ENCODE measurements at places on chromosomes 3 and 15.

DNA sequence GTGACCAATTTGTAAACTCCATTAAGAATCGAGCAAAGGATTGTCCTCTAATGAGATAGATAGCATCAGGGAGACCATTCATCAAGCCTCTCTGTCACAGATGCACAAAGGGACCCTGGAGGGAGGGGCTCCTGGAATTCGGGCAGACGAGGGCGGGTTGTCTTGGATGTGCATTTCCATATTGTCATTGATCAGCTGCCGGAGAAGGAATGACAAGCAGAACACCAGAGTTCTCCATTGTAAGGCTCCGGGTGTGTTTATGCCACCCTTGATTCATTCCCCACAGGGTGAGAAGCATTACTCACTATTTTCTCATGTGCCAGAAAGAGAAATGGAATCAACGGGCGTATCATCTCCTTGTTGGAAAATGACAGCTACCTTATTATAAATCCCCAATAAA lies 167.5 kb downstream of the EBLN2 start:
- no peak for DNase-seq

- peak; percentile 26 for DNase-seq
Measured at GRCh38 chr3:50550079-50550736, 17.3 kb downstream of the C3orf18 start.

DNA sequence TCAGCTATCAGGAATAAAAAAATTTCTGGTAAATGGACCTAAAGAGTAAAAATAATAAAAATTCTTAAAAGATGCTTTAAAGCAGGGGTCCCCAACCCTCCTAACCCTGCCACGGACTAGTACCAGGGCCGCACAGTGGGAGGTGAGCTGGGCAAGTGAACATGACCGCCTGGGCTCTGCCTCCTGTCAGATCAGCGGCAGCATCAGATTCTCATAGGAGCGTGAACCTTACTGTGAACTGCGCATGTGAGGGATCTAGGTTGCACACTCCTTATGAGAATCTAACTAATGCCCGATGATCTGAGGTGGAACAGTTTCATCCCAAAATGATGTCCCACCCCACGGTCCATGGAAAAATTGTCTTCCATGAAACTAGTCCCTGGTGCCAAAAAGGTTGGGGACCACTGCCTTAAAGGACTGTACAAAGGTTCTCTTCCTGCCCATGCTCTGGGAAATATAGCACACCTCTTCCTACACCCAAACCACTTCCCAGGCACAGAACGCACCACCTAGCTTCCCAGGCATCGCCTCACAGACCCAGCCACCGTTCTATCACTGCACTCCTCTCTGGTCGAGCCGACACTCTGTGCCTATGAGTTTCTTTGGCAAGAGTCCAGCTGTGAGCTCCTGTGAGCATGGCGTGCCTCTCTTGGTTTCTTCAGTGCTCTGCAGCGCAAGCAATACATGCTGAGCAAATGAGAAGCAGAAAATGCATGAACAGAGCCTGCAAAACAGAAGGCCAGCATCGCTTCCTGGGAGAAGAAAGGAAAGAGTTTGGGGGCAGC lies 104.9 kb downstream of the OCA2 start:
- no peak for DNase-seq

GRCh38 chr3:24589931-24590880 lies 95.6 kb upstream of the THRB start:
- no peak for DNase-seq

- DNase-seq: no peak
Measured at GRCh38 chr3:12756635-12757034, 2.4 kb downstream of the TMEM40 start.

GRCh38 chr15:35329521-35329961 lies 216.4 kb downstream of the DPH6 start:
- DNase-seq: no peak

DNA sequence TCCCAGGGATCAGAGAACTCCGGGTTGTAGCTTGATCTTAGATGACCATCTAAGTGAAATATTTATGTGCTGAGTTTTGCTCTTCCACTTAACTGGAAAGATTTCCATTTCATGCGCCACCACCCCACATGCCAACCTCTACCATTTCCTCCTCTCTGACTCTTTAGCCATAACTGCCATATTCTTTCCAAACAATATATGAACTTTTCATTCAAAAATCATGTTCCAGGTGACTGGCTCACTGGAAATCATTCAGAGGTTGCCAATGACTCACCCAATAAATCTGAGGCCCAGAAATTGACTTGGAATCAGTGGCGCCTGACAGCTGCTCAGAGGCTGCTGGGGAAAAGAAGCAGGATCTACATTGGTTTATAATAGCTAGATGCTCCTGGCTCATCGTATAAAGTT lies 31.6 kb upstream of the FAM174B start:
- no peak for DNase-seq
